GM23248 (cell line): ENCODE measurements at places on chromosomes 2 and 18. TPM values are rescaled to one million over a fixed set of nuclear protein-coding genes. Genes with fewer than 3 reads are reported as not detected.

- H3K4me1 ChIP-seq = no peaks in the 10 kb centered on the region
- no peaks in the 10 kb centered on the region for H3K27me3 ChIP-seq
- no peak overlapping the region for H3K27ac ChIP-seq
- H3K36me3 ChIP-seq = no peaks in the 10 kb centered on the region
- H3K4me3 ChIP-seq = no peak overlapping the region
- no peak for DNase-seq
These were observed 20.4 kb downstream of the TGFBRAP1 start for GRCh38 chr2:105309147-105309545.

DNA sequence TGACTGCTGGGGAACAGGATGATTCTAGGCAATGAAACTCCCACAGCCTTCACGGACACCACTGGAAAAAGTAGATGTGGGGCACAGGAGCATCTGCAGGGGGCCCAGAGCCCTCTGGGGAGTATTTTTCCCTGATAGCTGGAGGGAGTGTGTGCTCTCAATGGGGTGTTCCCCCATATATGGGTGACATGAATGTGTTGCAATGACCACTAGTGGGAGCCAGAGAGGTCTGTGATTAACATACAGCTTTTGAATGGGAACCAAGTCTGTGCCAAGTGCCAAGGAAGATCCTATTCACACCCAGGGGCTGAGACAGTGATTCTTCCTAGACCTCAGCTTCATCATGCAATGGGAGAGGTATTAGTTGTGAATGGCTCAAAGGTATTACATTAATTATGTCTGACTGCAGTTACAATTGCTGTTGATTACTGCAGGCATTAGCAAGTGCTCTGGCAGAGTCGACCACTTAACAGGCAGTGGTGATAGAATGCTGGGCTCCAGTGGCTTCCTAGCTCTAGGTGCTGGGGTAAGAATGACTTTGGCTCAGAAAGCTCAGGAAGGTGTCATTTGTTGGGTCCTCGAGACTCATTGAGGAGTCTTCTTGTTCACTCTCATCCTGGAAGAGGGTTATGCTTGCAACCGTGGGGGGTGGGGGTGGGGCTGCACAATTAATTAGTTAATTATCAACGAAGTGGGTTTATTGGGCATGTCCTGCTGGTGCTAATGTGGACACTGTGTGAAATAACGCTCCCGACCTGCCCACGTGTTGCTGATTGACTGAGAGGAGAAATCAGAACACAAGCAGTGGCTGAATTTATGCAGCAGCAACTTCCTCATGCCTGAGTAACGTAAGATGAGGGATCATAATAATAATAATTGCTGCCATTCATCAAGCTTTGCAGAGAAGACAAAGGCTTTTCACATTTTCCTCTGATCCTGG lies 194.1 kb downstream of the CLIP4 start:
- H3K27ac ChIP-seq = no peak overlapping the region
- no peaks in the 10 kb centered on the region for H3K27me3 ChIP-seq
- H3K36me3 ChIP-seq = no peaks in the 10 kb centered on the region
- DNase-seq = peak; percentile 75
- no peak overlapping the region for H3K4me3 ChIP-seq

DNA sequence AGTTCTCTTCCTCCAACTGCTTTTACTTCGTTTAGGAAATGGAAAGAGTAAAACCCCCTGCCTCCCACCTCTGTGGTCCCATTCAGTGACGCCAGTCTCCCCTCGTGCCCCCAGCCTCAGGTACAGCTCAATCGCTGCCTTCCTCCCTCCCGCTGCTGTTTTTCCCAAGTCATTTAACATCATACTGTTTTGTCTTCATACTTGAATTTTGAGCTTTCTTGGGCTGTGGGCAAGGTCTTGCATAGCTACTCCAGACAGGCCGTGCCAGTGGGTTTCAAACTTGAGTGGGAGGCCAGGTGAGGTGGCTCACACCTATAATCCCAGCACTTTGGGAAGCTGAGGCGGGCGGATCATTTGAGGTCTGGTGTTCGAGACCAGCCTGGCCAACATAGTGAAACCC lies 155.3 kb downstream of the TANC1 start:
- no peak for DNase-seq
- no peak overlapping the region for H3K4me3 ChIP-seq
- no peaks in the 10 kb centered on the region for H3K27me3 ChIP-seq
- H3K4me1 ChIP-seq = peaks cover 38% of the 10 kb centered on the region
- H3K27ac ChIP-seq = peak overlapping the region; percentile 82
- no peaks in the 10 kb centered on the region for H3K36me3 ChIP-seq

DNA sequence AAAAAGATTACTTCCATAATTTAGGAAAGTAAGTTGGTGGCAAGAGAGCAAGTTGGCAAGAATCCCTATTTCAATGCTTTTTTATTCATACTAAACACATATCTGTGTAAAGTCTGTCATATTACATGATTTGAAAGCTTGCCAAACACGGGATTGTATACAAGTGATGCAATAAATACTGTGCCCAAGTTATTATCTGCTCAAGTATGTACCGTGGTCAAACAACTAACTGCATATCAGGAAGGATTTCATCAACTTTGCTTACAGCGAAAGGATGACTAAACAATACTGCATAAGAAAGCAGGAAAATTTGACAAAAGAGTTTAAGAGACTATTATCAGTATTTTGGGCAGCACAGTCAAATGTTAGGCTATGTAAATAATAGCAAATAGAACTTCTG lies 69.6 kb upstream of the SCN1A start:
- H3K4me1 ChIP-seq = 0 out of 2 replicates have a peak, but pooled peaks cover 4% of the 10 kb centered on the region
- H3K4me3 ChIP-seq = no peak overlapping the region
- H3K27ac ChIP-seq = no peak overlapping the region
- no peaks in the 10 kb centered on the region for H3K27me3 ChIP-seq
- DNase-seq = peak; percentile 8
- H3K36me3 ChIP-seq = no peaks in the 10 kb centered on the region

GRCh38 chr2:141048951-141049350 lies 1081.9 kb downstream of the LRP1B start:
- H3K27me3 ChIP-seq = no peaks in the 10 kb centered on the region
- DNase-seq = no peak
- no peaks in the 10 kb centered on the region for H3K4me1 ChIP-seq
- no peak overlapping the region for H3K27ac ChIP-seq
- no peaks in the 10 kb centered on the region for H3K36me3 ChIP-seq

GRCh38 chr2:72603481-72603880 lies 222.4 kb downstream of the EXOC6B start:
- H3K27ac ChIP-seq = no peak overlapping the region
- H3K4me1 ChIP-seq = no peaks in the 10 kb centered on the region
- no peaks in the 10 kb centered on the region for H3K36me3 ChIP-seq

GRCh38 chr2:28164280-28164801 lies 228.3 kb upstream of the FOSL2 start:
- no peaks in the 10 kb centered on the region for H3K36me3 ChIP-seq
- H3K4me3 ChIP-seq = no peak overlapping the region
- no peaks in the 10 kb centered on the region for H3K27me3 ChIP-seq
- DNase-seq = no peak
- H3K27ac ChIP-seq = no peak overlapping the region

DNA sequence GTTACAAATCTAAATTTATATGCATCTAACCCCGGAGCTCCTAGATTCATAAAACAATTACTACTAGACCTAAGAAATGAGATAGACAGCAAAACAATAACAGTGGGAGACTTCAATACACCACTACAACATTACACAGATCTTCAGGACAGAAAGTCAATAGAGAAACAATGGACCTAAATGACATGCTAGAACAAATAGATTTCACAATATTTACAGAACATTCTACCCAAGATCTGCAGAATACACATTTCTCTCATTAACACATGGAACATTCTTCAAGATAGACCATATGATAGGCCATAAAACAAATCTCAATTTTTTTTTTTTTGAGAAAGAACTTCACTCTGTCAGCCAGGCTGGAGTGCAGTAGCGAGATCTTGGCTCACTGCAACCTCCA lies 37.8 kb downstream of the COPS9 start:
- H3K27ac ChIP-seq = no peak overlapping the region
- no peak for DNase-seq
- H3K4me3 ChIP-seq = no peak overlapping the region
- no peaks in the 10 kb centered on the region for H3K4me1 ChIP-seq

DNA sequence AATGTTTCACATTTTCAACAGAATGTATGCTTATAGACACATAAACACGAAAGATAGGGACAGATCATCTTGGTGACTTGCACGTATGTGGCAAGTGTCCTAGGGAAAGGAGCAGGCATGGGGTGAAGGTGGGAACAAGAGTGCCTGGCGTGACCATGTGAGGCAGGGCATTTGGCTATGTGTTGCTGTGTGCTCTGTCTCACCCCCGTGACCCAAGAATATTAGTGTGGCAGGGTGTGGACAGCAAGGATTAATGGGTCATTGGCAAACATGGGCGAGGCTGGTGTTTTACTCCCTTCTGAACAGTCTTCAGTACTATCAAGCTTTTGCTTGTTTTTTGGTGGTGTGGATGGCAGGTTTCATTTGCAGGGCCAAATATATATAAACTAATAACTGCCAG lies 1.3 kb upstream of the VWA3B start:
- no peak for DNase-seq
- H3K27me3 ChIP-seq = peaks cover 66% of the 10 kb centered on the region
- no peak overlapping the region for H3K27ac ChIP-seq
- no peak overlapping the region for H3K4me3 ChIP-seq
- 0 out of 2 replicates have a peak, but pooled peaks cover 6% of the 10 kb centered on the region for H3K4me1 ChIP-seq
- no peaks in the 10 kb centered on the region for H3K36me3 ChIP-seq

DNA sequence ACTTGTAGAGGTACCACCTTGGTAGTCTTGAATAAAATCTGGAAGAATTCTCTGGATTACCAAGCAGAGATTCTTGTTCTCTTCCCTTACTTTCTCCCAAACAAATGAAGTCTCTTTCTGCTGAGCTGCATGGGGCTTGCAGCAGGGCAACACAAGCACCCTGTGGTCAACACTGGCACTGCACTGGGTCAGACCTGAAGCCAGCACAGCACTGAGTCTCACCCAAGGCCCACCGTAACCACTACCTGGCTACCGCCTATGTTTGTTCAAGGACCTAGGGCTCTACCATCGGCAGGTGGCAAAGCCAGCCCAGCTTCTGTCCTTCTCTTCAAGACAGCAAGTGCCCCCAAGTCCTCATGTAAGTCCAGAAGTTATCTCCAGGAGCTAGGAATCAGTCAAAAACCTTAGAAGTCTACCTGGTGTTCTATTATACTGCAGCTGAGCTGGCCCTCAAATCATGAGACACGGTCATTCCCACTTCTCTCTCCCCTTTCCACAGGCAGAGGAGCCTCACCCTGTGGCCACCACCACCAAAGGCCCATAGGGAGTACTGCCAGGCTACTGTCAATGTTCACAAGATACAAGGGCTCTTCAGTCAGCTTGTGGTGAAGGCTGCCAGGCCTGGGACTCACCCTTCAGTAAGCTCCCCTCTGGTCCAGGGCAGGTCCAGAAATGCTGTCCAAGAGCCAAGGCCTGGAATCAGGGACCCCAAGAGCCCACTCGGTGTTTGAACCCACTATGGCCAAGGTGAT lies 18.4 kb downstream of the VPS54 start:
- no peaks in the 10 kb centered on the region for H3K27me3 ChIP-seq
- no peak overlapping the region for H3K4me3 ChIP-seq
- no peak overlapping the region for H3K27ac ChIP-seq
- H3K4me1 ChIP-seq = no peaks in the 10 kb centered on the region
- no peak for DNase-seq

DNA sequence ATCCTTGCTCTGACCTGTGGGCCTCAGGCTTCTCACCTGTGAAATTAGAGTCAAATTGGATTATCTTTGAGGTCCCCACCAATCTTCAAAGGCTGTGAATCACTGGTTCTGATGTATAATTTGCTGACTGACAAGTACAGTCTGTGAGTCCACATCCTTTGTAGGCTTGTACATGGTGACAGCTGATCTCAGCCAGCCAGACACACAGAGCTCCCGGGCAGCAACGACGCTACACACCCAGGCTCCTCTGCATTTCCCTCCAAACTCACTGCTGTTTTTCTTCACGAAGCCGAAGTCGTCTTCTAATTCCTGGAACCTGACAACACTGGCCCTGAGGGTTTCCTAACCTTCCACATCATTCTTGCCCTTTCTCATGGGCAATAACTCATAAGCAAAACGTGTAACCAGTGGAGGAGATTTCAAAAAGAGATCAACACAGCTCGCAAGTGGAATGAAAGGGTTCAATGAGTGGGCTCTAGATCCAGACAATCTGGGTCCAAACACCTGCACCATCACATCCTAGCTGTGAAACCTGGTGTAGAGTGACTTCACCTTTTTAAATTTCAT lies 37.9 kb upstream of the EVA1A start:
- no peaks in the 10 kb centered on the region for H3K27me3 ChIP-seq
- H3K4me3 ChIP-seq = no peak overlapping the region
- H3K36me3 ChIP-seq = no peaks in the 10 kb centered on the region

DNA sequence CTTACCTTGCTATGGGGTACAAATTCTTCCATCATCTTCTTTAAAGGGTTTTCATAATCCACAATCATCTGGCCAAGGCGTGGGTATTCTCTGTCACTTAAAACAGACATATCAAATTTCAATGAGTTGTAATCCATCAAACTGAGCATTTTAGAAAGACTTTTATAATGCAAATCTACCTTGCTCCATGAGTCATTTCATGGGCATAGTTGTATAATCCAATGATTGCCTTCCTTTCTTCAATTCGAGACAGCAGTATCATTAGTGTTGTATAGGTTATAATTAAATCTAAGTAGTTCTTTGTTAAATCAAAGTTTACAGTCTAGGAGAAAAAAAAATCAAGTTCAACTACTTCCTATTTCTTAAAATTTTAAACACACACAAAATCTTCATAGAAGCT lies 36.3 kb downstream of the NCKAP1 start:
- H3K36me3 ChIP-seq = peaks cover 56% of the 10 kb centered on the region
- H3K27ac ChIP-seq = no peak overlapping the region
- no peak overlapping the region for H3K4me3 ChIP-seq
- H3K27me3 ChIP-seq = no peaks in the 10 kb centered on the region

The CCBE1 gene
- total RNA-seq = 11.4 and 16.6 TPM in 2 replicates

The TTR gene
- total RNA-seq = not detected in 2 replicates

The NYAP2 gene
- total RNA-seq = not detected in 2 replicates
